Stimulated activated CD4-positive, alpha-beta T cell treated with anti-CD3 and anti-CD28 coated beads, Interleukin-1b, Interleukin-23, amount 100 ng/mL, for 4 hours (primary cell): ENCODE measurements at places on chromosomes 12 and 14.

GRCh38 chr12:53572134-53572758, 53.9 kb downstream of the ATF7 start:
- no peak for DNase-seq

GRCh38 chr14:52977798-52978197, 26.9 kb upstream of the FERMT2 start:
- no peak for DNase-seq

DNA sequence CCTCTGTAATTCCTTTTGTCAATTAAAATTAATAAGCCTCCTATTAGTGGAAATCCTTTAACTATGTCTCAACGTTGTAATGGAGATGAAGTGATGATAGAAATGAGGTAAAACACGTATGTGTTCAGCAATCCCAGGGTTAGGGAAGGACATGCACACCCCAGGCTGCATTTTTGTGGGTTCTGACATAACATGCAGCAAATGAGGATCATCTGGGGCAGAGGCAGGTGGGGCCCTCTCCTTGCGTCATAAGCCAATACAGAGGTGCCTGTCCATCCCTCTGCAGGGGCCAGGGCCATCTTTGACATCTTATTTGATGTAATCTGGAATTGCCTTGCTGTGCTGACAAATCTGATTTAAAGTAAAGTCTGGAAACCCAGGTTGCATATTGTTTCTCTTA, 73.2 kb downstream of the MYRFL start:
- DNase-seq, result no peak

- no peak for DNase-seq
These were observed 147.6 kb downstream of the NDUFA12 start for GRCh38 chr12:94855853-94856252.

- no peak for DNase-seq
These were observed 268.5 kb downstream of the LRIG3 start for GRCh38 chr12:58651850-58652249.

DNA sequence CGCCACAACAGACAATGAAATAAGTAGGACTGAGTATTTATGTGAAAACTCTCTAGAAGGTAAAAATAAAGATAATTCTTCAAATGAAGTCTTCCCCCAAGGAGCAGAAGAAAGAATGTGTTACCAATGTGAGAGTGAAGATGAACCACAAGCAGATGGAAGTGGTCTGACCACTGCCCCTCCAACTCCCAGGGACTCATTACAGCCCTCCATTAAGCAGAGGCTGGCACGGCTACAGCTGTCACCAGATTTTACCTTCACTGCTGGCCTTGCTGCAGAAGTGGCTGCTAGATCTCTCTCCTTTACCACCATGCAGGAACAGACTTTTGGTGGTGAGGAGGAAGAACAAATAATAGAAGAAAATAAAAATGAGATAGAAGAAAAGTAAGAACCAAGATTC, 82.7 kb downstream of the VEZT start:
- no peak for DNase-seq

GRCh38 chr12:55724226-55724939, 4.2 kb downstream of the RDH5 start:
- DNase-seq, result peak; percentile 48

DNA sequence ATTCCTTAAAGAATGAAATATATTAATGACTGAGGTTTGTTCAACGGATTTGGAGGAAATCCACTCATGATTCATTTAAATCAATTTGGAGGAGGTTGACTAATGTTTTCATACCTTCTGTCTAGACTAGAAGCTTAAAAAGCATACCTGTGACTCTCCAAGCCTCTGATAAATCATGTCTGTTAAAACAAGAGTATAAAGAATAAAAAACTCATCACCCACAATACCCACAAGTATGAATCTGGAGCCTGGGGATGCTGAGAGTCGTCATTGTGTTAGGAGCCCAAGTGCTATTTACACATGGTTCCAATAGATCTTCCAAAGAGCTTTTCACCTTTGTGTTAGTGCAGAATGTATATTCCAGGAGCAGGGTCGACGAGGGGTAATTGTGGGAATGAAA, 86.8 kb upstream of the ADAMTS20 start:
- no peak for DNase-seq

DNA sequence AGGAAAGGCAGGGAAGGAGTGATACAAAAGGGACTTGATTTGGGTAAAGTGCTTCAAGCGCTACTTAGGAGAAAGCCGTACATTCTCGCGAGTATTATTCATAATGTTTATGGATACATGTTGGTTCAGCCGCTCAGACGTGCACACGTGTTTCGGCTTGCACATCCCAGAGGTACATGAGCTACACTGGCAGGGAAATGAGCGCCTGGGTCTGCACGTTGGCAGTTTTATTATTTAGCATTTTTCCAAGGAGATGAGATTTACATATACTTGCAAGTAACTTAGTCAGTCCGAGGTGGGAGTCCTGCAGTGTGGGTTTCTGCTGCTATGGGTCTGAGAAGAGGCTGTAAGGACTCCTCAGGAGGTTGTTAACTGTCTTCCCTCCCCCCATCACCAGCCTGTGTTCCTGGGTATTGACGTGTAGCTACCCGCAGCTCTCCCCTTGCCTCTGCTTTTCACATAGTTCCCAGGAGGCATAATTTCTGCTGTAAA, 1.5 kb downstream of the PRKCH start:
- no peak for DNase-seq

DNA sequence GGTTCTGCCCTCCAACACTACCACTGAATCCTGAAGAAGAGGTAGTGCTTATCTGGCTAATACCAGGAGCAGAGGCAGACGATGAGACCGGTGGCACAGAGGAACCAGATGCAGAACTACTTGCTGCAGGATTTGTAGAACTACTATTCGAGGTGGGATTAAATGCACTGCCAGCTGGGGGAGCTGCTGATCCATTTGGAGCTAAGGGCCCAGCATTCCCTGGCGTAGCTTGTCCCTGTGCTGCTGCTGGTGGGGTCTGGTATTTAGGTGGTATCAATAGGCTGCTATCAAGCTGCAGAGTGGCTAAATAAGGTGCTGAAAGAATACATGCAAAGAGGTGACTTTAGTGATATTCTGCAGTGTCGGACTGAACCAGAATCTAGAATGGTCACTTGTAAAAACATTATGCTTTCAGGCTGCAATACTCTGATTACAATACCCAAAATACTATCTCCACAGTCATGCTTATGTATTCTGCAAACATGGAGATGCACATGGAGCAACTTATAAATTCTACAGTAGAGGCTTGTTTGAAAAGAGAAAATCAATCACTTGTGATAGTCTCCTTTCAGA, 294.2 kb downstream of the MED13L start:
- DNase-seq, result no peak

DNA sequence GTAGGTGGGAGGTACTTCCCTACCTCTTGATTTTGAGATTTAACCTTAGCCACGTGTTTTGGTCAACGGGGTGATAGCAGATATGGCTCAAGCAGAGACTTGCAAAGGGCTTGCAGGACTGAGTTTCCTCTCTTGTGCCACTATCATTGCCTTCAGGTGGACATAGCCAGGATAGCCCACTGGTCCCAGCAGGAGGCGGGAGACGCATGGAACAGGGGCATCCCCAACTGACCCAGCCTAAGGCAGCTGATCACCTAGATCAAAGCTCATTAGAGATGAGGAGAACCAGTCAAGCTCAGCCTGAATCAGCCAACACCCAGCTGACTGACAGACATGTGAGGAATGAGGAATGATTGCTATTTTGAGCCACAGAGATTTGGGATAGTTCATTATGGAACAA, 49.6 kb downstream of the CALM1 start:
- no peak for DNase-seq

GRCh38 chr14:59831121-59831730, 39.4 kb downstream of the RTN1 start:
- DNase-seq, result no peak

GRCh38 chr12:4607056-4607455, 41.8 kb downstream of the AKAP3 start:
- no peak for DNase-seq

- DNase-seq, result no peak
These were observed 173.2 kb upstream of the MYL2 start for GRCh38 chr12:111093428-111094142.

- DNase-seq, result no peak
These were observed 12.9 kb upstream of the PXN start for GRCh38 chr12:120278137-120279069.

GRCh38 chr12:10571141-10571540, 42.3 kb downstream of the MAGOHB start:
- DNase-seq, result no peak

GRCh38 chr12:45880533-45880932, 109.8 kb downstream of the SCAF11 start:
- no peak for DNase-seq

- no peak for DNase-seq
These were observed 43.4 kb downstream of the SMIM41 start for GRCh38 chr12:52122904-52123303.

- no peak for DNase-seq
These were observed 31.6 kb upstream of the TESC start for GRCh38 chr12:117130801-117131200.

GRCh38 chr12:125003021-125003420, 9.6 kb downstream of the BRI3BP start:
- no peak for DNase-seq

DNA sequence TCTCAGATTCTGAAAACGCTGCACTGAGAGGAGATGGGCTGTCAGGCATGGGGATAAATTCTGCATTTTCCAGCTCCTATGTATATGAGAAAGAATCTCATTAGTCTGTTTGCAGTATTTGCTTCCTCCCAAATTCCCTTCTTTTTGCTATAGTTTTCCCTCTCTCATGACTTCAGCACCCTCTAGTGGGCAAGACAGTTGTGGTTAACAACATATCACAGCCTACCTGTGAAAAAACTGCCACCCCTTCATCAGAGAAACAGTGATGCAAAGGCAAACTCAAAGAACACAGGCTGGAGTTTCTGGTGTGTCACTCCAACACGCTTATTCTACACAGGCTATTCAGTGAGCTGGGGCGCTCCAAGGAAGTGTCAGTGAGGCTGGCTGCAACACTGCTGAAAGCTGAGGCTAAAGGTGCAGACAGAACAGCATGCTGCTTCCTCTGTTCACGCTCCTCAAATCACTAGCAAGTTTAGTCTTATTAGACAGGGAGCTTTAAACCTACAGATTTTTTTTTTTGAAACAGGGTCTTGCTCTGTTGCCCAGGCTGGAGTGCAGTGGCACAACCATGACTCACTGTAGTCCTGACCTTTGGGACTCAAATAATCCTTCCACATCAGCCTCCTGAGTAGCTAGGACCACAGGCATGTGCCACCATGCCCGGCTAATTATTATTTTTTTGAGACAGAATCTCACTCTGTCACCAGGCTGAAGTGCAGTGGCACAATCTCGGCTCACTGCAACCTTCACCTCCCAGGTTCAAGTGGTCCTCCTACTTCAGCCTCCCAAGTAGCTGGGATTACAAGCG, 19.3 kb downstream of the ZC2HC1C start:
- peak; percentile 44 for DNase-seq

DNA sequence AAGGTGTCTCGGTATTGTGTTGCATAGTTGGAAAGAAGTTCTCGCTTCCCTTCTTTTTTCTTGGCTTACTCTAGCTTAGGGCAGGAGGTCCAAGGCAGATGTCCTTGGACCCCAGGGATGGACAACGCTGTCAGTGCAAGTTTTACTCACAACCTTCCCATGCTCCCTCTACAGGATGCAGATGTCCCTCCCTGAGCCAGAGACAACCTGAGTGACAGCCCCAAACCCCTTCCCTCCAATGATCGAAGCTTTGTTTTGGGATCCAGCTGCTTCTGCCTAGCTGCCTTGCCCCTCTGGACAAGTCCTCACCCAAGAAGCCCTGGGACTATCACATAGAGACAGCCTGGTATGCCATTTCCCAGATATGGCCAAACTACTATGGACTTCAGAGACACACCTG, 112.0 kb upstream of the RAP1B start:
- no peak for DNase-seq

DNA sequence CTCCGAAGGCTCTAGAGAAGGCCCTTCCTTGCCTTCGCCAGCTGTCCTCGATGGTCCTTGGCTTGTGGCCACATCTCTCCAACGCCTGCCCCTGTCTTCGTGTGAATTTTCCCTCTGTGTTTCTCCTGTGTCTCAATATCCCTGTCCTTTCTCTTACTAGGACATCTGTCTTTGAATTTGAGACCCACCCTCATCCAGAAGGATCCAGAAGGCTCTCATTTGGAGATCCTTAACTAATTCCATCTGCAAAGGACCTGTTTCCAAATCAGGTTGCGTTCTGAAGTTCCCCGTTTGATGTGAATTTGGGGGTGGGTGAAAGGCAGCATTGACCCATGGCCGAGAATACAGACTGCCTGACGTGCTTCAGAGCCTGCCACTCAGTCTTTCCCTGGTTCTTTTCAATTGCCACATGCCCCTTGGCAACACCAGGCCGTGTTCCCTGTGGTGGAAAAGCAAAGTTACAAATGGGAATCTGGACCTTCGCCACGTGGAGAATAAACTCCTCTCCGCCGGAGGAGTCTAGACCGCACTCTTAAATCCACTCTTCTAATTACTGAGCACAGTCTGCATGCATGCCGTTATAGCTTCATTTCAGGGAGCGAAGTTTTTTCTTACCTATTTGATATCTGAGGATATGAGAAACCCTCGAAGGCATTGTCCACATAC, 158.8 kb downstream of the TMEM132C start:
- DNase-seq, result no peak

GRCh38 chr14:90533591-90534021, 136.8 kb downstream of the CALM1 start:
- no peak for DNase-seq

DNA sequence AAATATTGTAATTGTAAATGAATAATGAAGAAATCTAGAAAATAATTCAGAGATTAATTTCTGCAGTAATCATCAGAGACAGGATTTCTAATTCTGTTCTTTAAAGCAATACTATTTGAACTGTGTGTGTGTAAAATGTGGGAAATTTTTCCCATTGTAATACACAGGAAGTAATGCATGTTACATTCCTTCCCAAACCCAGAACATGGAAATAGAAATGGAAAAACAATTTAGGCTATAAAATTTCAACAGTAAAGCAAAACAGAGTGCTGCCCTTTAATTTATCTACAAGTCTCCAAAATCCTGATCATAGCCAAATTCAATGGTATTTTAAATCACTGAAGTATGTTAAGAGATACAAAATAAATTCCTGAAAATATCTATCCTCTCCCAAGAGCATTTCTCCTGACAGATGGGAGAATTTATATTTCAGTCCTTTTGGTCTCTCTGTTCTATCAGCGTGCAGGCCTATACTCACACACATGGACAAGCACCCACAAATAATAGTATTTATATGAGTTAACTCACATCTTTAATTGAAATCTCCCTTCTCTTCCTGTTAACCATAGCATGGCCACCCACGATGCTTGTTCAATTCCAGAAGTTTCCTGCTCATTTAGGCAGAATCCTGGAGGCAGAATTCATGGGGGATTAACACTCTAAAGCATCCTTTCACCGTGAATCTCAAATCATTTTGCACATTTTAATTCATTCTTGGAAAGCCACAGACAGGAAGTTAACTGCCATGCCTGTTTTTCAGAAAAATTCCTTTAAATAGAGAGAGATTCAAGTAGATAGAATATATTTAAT, 1465.4 kb upstream of the FLRT2 start:
- no peak for DNase-seq

DNA sequence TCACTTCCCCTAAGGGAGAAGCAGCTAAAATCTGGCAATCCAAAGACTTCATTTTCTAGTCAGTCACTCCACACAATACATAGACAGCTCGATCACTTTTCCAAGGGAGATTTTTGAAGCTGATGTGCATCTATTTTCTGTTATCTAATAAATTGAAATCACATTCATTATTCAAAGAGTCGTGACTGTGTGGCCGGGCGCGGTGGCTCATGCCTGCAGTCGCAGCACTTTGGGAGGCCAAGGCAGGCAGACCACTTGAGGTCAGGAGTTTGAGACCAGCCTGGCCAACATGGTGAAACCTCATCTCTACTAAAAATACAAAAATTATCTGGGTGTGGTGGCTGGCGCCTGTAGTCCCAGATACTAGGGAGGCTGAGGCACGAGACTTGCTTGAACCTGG, 27.1 kb upstream of the PTGR2 start:
- DNase-seq, result no peak
